ENCODE measurements at places on chromosomes 3 and 15. TPM values are rescaled to one million over a fixed set of nuclear protein-coding genes. Genes with fewer than 3 reads are reported as not detected.

GRCh38 chr15:85725564-85725963 is 69.2 kb downstream of the KLHL25 start:
- DNase-seq, result no peak
- H3K4me3 ChIP-seq, result no peak overlapping the region
- peak overlapping the region; percentile 74 for H3K27ac ChIP-seq
- H3K4me1 ChIP-seq, result peaks cover 12% of the 10 kb centered on the region

DNA sequence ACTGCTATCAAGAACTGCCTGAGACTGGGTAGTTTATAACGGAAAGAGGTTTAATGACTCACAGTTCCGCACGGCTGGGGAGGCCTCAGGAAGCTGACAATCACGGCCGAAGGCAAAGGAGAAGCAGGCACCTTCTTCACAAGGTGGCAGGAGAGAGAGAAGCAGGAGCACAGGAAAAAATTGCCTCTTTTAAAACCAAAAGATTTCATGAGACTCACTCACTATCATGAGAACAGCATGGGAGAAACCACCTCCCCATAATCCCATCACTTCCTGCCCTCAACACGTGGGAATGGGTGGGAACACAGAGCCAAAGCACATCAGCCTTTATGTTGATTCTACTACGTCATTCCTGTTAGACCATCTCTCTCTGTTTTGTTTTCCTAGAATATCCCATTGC is 650.9 kb upstream of the SEMA6D start:
- H3K27ac ChIP-seq, result no peak overlapping the region
- no peak overlapping the region for H3K4me3 ChIP-seq
- H3K36me3 ChIP-seq, result no peaks in the 10 kb centered on the region
- no peaks in the 10 kb centered on the region for H3K27me3 ChIP-seq
- no peak for DNase-seq
- no peaks in the 10 kb centered on the region for H3K4me1 ChIP-seq

DNA sequence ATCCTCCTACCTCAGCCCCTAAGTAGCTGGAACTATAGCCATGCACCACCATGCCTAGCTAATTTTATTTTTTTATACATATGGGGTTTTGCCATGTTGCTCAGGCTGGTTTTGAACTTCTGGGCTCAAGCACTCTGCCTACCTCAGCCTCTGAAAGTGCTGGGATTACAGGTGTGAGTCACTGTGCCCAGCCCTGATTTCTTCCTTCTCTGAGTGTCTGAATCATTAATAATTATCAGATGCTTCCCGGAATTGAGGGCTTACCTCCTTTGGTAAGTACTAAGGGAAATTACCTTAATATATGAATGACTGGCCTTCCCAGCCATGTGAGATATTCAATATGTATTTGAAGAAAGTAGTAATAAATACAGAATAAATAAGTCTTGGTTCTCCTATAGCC is 7.2 kb downstream of the CLPX start:
- no peak for DNase-seq
- no peaks in the 10 kb centered on the region for H3K36me3 ChIP-seq
- H3K4me1 ChIP-seq, result peaks cover 18% of the 10 kb centered on the region
- H3K27ac ChIP-seq, result no peak overlapping the region
- H3K4me3 ChIP-seq, result no peak overlapping the region

- H3K4me1 ChIP-seq, result no peaks in the 10 kb centered on the region
- no peaks in the 10 kb centered on the region for H3K36me3 ChIP-seq
- no peak overlapping the region for H3K27ac ChIP-seq
- H3K4me3 ChIP-seq, result no peak overlapping the region
Measured at GRCh38 chr3:154034797-154035330, 86.3 kb upstream of the ARHGEF26 start.

DNA sequence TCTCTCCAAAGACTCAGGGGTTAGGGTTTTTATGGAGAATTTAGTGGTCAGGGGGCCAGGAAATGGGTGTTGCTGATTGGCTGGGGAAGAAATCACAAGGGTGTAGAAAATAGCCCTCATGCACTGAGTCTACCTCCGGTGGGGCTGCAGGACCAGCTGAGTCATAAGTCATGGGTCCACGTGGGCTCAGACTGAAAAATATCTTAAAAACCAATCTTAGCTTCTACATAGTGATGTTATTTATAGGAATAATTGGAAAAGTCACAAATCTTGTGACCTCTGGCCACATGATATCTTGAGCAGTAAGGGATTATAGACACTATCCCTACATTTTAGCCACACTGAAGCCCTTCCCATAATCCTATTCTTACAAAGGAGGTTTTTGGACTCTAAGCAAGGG is 224.0 kb downstream of the DPH6 start:
- no peak for DNase-seq
- H3K4me3 ChIP-seq, result no peak overlapping the region
- no peaks in the 10 kb centered on the region for H3K4me1 ChIP-seq
- no peaks in the 10 kb centered on the region for H3K36me3 ChIP-seq

DNA sequence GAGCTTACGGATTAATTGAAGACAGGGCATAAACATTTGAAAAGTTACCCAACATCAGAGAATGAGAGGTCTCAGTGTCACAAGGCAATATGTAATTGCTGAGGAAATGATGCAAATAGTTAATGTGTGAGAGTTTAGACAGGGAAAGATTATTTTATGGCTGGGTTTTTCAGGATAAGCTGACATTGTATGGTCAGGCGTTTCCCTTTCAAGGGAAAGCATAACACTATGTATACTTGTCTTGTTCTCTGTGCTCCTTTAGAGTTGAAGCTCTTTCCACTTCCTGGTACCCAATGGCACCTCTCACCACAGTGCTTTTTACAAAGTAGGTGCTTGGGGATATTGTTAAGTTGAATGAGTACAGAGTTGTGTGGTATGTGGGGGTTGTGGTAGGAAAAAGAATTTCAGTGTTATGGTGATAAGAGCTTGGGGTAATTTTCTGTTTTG is 19.9 kb downstream of the IQGAP1 start:
- DNase-seq, result peak; percentile 12
- peak overlapping the region; percentile 60 for H3K27ac ChIP-seq
- H3K4me1 ChIP-seq, result peaks cover 16% of the 10 kb centered on the region
- H3K4me3 ChIP-seq, result no peak overlapping the region

- no peaks in the 10 kb centered on the region for H3K36me3 ChIP-seq
- no peak for DNase-seq
- H3K4me1 ChIP-seq, result no peaks in the 10 kb centered on the region
- H3K27ac ChIP-seq, result no peak overlapping the region
- no peaks in the 10 kb centered on the region for H3K27me3 ChIP-seq
- H3K4me3 ChIP-seq, result no peak overlapping the region
Measured at GRCh38 chr3:122642935-122643334, 37.7 kb upstream of the PARP14 start.

DNA sequence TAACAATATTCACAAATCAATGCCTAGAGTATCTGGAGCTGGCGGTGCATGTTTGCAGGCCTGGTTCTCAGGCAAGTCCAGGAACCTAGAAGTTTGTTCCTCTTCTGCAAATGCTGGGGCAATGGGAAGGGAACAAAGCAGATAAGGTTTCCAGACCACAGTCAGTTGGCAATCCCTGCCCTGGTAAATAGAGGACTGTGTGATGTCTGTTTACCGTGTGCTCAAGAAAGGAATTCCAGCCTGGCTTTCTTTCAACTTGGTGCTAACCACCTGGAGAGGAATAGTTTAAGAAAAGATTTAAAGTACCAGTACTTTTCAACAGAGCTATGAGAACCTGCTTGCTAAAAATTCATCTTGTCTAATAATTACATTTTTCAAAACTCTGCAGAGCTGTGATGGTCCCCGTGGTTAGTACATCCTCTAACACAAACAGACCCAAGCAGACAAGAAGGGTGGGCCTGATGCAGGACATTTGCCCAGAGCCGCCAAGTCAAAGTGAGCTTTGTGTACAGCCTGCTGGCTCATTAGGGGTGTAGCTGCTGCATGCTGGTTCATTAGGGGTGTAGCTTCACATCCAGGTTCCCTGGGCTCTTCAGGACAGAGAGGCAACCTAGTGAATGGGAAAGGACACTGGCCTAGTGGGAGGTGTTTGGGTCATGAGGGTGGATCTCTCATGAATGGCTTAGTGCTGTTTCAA is 220.5 kb downstream of the SQOR start:
- H3K27me3 ChIP-seq, result no peaks in the 10 kb centered on the region
- no peak overlapping the region for H3K4me3 ChIP-seq
- H3K36me3 ChIP-seq, result no peaks in the 10 kb centered on the region
- DNase-seq, result peak; percentile 27

Gene LRRC31
- 6.5 TPM for total RNA-seq

Gene PCSK6
- 40.5 TPM for total RNA-seq

Gene SMCO1
- not detected for total RNA-seq

Measured in hepatocyte (in vitro differentiated cells).